ENCODE measurements at places on chromosomes 1 and 21. TPM values are rescaled to one million over a fixed set of nuclear protein-coding genes. Genes with fewer than 3 reads are reported as not detected.

Gene LHX8
- 1.3 TPM for total RNA-seq

Gene PGBD5
- 0.44 TPM for total RNA-seq

Gene AUNIP
- 8.5 TPM for total RNA-seq

Gene THEM5
- not detected for total RNA-seq

Gene TMEM81
- total RNA-seq, result 2.1 TPM

Gene TOR1AIP1
- 29.3 TPM for total RNA-seq

Gene CR1L
- total RNA-seq, result not detected

Gene NTMT2
- total RNA-seq, result not detected

Gene TDRD10
- total RNA-seq, result not detected

Gene KRTAP19-1
- total RNA-seq, result not detected

Gene SGIP1
- not detected for total RNA-seq

Gene PRAMEF10
- total RNA-seq, result not detected

Gene PRELP
- not detected for total RNA-seq

Gene KRTAP10-10
- total RNA-seq, result not detected

Measured in A549 treated with Hydrocortisone at 1 μM for 4 hours (cell line).